Stimulated activated CD4-positive, alpha-beta T cell treated with anti-CD3 and anti-CD28 coated beads, Interleukin-4, amount 100 ng/mL, for 1 hour (primary cell): ENCODE measurements at places on chromosomes 7 and 10.

- DNase-seq: no peak
These were observed 188.0 kb downstream of the GRID1 start for GRCh38 chr10:86178401-86179152.

DNA sequence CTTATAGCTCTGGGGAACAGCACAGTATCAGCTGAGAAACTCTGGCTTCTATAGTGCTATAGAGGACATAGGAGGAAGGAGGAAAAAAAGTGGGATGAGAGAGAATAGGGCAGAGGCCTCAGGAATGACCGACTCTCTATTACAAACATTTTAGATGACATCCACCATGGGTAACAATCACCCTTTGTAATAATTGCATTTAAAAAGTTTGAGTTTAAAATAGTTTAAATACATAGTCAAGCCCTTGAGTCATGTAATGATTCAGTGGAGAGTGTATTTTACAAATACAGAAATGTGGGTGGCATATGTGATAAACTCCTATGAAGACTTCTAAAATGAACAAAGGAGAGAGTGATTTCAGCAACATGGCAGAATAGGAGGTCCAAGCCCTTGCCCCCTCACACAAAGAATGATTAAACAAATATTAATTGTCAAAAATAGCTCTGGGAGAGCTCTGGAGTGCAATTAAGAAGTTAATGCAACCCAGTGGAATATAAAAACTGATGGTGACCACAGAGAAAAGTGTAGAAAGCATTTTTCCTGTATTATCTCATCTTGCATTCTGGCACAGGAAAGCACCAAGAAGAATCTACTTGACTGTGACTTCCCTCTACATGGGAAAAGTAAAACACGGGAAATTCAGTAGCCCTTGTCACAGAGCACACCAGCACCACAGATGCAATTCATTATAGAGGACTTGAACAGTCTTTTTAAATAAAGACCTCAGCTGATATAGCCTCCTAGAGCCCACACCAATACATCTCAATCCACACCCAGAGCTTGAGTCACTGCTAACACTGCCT lies 569.0 kb upstream of the SORCS1 start:
- no peak for DNase-seq

GRCh38 chr10:100749309-100750217 lies 4.2 kb downstream of the PAX2 start:
- no peak for DNase-seq

- peak; percentile 46 for DNase-seq
These were observed 472 bp downstream of the PDAP1 start for GRCh38 chr7:99407872-99408378.

GRCh38 chr7:105127179-105127578 lies 113.2 kb downstream of the KMT2E start:
- no peak for DNase-seq

DNA sequence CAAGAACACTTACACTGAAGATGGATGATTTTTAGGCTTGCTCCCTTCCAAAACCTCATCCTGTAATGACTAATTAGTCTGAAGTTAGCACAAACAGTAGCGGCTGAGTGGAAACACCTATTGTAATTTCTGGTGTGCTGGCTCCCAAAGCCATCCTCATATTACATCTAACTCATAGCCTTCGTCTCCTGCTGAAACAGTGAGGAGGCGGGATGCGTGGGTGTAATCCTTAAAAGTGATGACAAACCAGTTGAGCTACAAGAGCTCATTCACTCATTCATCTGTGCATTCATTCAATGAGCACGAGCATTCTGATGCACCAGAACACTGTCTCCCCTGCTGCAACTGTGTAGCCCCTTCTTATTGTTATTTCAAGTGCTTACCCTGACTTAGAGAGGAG lies 235.3 kb downstream of the CALN1 start:
- DNase-seq: no peak

- DNase-seq: no peak
These were observed 69.4 kb downstream of the GOLGA7B start for GRCh38 chr10:97919012-97919411.

DNA sequence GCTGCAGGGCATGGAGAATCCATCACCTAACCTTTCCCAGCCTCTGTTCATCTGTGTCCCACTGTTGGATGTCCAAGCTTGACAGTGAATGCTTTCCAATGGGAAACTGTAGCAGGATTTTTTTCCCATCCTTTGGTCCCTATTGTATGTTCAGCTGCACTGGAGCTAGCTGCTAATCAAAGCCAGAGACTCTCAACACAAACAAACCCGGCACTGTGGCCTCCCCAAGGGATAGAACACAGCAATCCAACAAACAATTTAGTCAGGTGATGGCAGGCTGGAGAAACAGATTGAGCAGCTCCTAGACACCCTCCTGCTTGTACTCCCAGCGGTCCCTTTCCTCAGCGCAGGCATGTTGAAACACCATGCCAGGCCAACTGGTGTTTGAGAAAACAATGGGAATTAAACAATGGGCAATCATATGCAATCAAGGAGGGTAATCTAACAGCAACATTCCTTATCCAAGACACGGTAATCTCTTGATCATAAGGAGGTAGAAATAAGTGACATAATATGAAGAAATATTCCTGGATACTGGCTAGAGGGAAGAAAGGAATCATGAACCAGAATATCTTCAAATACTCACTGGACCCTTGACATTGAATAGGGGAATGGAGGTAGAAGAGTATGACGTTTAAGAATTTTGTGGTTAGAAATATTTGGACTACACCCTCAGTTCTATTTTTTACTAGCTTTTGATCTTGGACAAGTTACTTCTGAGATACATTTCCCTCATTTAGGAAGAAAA lies 15.0 kb downstream of the PTN start:
- DNase-seq: no peak

- DNase-seq: no peak
These were observed 473.0 kb downstream of the GALNT17 start for GRCh38 chr7:71604818-71605414.

DNA sequence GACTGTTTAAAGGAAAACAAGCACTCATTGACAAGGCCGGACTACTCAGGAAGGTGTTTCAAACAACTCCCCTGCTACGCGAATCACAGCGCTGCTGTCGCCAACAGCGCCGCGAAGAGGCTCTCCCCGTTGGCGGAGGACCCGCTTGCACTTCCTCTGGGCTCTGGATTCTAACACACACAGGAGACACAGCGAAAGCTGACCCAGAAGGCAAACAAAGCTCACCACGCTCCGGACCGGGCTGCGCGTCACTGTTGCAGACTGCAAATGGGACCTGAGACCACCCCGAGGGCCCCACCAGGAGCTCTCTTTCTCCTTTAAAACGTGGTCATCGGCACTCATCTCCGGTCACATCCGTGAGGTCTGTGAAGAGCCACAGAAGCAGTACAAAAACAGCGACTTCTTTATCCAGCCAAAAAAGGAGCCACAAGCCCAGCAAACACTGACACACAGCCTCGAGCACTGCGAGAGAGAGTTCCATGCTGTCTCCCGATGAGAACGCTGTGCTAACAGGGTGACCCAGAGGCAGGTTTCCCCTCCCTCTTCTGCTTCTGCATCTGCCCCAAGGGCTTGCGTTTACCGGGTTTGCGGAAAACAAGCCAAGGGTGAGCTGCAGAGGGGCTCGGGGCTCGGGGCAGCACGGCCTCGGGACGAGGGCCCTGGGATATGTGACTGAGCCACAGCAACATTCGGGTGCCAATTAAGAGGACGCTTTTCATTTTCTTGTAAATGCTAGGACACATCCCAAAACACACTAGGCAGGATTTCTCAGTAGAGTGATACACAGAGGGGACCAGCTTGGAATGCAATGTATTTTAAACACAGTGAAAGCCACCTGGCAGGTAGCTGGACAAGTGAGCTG lies 41.3 kb downstream of the AMZ1 start:
- no peak for DNase-seq

GRCh38 chr10:29430101-29430500 lies 141.2 kb downstream of the LYZL1 start:
- DNase-seq: no peak

DNA sequence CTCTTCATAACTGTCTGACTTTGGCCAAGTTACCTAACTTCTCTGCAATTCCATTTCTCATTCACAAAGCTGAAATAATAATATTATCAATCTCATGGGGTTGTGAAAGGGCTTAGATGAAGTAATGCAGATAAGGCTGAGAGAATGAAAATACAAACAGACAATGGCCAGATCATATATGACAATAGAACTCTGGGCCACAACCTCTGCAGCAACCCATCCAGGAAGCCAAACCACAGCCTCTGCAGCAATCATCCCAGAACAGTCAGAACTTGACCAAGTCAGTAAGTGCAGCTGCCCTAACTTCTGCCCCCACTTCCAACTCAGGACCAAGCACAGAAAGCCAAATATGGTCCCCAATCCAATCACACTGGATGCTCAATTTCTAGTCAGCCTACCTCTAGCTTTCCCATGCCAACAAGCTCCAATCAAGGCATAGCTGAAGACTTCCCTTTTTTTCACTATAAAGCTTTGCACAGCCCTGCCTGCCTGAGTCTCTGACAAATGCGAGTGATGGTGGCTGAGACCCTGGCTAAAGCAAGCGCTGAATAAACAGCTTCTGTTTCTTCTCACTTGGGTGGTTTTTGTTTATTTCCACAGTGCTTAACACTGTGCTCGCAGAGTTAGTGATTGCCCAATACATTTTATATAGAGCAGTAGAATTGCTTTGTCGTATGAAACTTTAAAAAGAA lies 34.8 kb upstream of the TNPO3 start:
- no peak for DNase-seq

DNA sequence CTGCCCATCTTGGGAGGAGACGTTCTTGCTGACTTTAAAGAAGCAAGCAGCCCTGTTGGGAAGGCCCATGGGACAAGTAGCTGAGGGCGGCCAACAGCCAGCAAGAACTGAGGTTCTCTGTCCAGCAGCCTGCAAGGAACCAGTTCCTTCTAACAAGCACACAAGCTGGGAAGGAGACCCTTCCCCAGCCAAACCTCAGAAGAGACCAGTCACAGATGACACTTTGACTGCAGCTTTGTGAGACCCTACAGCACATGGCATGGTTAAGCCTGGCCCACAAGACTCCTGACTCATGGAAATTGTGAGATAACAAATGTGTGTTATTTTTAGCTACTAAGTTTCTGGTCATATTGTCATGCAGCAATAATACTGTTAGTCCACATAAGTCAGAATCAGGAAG lies 99.9 kb downstream of the PRLHR start:
- DNase-seq: no peak

DNA sequence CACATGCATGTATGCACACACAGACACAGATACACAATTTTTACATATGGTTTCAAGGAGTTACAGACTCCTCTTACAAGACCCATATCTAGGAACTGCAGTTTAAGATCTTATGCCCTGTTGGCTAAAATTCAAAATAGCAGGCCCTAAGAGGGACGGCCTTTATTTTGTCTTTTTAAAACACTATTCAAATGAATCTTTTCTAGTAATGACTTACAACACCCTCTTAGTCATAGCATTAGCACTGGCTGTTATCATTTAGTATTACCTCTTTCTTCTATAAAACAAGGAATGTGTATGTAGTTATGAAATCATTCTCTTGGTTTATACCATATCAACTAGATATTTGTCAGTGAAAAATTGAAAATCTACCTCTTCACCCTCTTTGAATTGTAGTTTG lies 15.3 kb downstream of the PAPSS2 start:
- no peak for DNase-seq

GRCh38 chr10:13439313-13440184 lies 89.3 kb downstream of the BEND7 start:
- peak; percentile 5 for DNase-seq

- no peak for DNase-seq
These were observed 16.4 kb downstream of the STAMBPL1 start for GRCh38 chr10:88896372-88896993.

DNA sequence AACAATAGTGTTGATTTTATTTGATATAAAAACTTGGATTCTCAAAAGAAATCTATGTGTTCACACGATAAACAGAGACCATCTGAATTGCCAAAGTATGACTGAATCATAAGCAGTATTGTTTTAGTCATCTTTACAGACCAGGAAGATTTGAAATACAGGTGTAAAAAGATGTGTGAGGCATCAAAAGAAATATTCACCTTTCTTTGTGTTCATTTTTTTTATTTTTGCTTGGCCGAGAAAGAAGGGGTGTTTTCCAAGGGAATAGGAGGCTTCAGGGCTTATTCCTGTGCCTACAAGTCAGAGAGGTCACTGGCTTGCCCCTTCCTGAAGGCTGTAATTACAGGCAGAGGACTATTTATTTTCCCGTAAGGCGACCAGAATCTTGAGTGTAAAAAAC lies 37.3 kb downstream of the MET start:
- DNase-seq: no peak

DNA sequence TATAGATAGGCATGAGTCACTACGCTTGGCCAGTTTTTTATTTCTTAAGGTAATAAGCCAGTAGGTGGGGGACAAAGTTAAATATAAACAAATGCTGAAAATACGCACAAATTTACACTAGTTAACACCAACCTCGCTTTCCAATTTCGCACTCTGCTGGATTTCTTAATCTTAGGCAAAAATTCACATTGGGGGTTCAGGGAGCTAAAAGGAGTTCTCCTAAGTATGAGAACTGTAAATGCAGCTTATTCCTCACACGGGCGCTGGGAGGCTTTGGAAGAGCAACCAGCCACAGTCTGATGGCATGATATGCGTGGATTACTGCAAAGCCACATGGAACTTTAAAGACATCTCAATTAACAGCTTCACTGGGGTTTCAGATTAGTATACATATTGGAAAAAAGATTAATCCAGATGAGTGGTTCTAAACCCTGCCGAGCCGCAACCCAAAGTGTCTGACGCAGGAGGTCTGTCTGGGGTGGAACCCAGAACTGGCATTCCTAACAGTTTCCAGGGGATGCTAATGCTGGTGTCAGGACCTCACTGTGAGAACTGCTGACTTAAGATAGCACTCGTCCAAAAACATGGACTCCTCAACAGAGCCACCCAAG lies 16.2 kb downstream of the TNS3 start:
- DNase-seq: no peak

- peak; percentile 32 for DNase-seq
These were observed 6.3 kb downstream of the IFT22 start for GRCh38 chr7:101315336-101315735.

- no peak for DNase-seq
These were observed 252.3 kb upstream of the PPP2R2D start for GRCh38 chr10:131648386-131649020.
